Thyroid gland (tissue), 4 donors: ENCODE measurements at places on chromosomes 5 and 9.

GRCh38 chr5:72302171-72302570 is 17.9 kb downstream of the MRPS27 start:
- no peak overlapping the region for H3K27ac ChIP-seq
- DNase-seq: no peak
- no peaks in the 10 kb centered on the region for H3K27me3 ChIP-seq

GRCh38 chr9:121281614-121282276 is 13.8 kb downstream of the GSN start:
- no peak overlapping the region for H3K4me3 ChIP-seq
- H3K36me3 ChIP-seq: no peaks in the 10 kb centered on the region
- peak; percentile 98 for DNase-seq
- H3K27me3 ChIP-seq: no peaks in the 10 kb centered on the region
- H3K4me1 ChIP-seq: peaks cover 67% of the 10 kb centered on the region

- H3K4me3 ChIP-seq: no peak overlapping the region
- DNase-seq: no peak
- no peaks in the 10 kb centered on the region for H3K27me3 ChIP-seq
- H3K4me1 ChIP-seq: no peaks in the 10 kb centered on the region
Measured at GRCh38 chr9:37964740-37965081, 60.8 kb upstream of the SLC25A51 start.

GRCh38 chr5:176677209-176677939 is 30.1 kb downstream of the TSPAN17 start:
- no peaks in the 10 kb centered on the region for H3K36me3 ChIP-seq
- peaks cover 11% of the 10 kb centered on the region for H3K27me3 ChIP-seq
- no peak for DNase-seq
- no peak overlapping the region for H3K27ac ChIP-seq
- no peaks in the 10 kb centered on the region for H3K4me1 ChIP-seq

GRCh38 chr9:95031711-95032461 is 285.6 kb downstream of the FANCC start:
- no peak overlapping the region for H3K4me3 ChIP-seq
- DNase-seq: peak; percentile 84
- H3K27ac ChIP-seq: peak overlapping the region; percentile 41

DNA sequence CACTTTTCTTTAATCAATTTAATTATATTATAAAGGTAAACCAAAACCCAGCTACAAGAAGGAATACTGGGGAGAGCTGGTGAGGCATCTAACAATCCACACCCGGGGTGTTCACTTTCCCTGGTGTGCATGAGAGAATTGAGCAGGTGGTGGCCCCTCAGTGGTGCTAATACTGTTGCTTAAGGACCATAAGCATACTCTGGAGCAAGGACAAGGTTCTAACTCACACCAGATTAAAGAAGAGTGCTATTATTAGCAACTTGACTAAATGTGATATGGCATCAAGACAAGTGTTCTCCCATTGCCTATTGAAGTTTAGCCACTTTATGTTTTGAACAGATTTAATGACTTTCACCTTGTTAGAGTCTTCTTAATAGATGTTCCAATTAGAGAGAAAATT is 8.8 kb downstream of the RGS7BP start:
- DNase-seq: no peak
- H3K4me3 ChIP-seq: no peak overlapping the region
- H3K27ac ChIP-seq: no peak overlapping the region
- H3K4me1 ChIP-seq: no peaks in the 10 kb centered on the region
- H3K27me3 ChIP-seq: no peaks in the 10 kb centered on the region
